ENCODE measurements at places on chromosomes 2 and 18.
A peak's percentile ranks its signal among the peaks of the same experiment; 100 is the strongest.

DNA sequence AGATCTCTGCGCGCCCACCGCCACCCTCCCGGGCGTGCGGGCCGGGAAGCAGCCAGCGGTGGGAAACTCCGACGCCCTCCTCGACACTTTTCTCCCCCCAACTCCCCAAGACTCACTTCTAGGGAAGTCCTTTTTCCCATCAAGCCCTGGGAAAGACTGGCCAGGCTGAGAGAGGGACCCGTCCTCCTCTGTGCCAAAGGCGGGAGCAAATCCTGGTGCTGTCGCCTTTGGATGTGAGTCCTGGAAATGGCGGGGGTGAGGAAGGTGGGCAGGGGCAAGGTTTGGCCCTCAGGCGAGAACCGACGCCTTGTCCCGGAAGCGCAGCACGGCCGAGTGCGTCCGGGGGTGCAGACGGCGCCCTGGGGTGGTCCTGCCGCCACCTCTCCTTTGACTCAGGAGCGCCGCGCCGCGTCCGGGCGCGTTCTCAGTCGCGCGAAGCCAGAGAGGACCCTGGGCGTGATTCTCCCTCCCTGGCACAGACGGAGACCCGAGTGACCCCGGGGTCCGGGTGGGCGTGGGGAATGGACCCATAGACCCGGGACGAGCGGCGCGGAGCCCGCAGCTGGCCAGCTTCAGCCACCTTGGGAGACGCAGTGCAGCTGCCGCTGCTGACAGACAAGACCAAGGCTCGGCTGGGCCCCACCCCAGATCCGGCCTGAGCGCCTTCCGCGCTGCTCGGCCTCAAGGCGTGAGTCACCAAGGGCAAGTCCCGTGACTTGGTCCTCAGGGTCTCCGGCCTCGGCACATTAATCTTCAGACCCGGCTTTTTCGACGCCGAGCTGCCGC lies 3.5 kb upstream of the LBX2 start:
- no peak for DNase-seq

DNA sequence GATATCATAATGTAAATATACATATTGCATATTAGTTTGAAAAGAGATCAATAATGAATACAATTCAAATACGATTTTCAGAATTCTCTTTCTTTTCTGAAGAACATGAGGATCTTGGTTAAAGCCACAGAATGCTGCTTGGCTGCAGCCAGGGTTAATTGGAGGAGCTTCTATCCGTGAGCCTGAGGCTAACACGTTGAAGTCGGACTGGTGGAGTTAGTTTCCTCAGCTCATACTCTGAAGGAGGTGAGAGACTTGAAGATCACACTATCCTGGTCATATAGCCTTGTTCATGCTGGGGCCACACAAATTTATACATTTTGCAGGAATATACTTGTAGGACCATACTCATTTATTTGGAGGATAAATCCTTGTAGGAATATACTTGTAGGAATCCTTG lies 335.8 kb downstream of the TRIB2 start:
- no peak for DNase-seq

DNA sequence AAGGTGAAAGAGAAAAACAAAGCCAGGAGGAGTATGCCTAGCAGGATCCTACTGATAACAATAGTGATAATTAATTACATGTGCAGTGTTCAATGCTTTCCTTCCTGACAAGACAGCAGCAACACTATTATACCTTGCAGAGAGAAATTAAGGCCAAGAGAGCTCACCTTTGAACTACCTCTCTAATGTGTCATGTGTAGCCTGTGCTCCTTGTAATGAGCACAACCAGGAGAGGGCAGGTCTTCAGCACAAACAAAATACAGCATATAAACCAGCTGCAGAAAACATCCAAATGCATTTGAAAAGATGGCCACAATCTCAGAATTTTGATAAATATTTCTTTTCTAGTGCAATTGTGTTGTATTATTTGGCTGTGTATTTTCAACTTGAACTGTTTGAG lies 1425.7 kb downstream of the DSC3 start:
- no peak for DNase-seq

GRCh38 chr2:64769392-64770044 lies 115.8 kb upstream of the SERTAD2 start:
- no peak for DNase-seq

- DNase-seq: no peak
Measured at GRCh38 chr2:233501198-233502076, 65.1 kb downstream of the USP40 start.

DNA sequence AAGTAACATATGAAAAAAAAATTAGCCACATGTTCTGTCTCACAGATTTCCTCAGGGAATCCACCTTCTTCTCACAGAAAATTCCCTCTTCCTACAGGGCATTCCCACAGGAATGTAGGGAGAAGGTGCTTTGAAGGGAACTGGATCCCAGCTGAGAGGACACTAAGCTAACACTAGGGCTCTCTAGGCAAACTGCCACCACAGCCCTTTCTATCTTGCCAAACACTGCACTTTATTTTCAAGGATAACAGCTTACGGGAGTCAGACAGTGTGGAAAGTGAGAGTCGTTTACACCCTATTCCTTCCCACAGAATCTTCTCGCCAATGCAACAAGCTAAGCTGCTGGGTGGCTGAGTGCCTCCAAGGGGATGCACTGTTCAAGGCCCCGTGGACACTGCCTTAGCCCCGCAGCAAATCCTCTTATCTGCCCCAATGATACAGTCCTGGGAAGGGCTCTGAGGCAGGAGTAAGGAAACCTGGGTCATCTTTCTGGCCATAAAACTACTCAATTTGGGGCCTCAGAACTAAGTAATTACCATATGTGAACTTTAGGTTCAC lies 76.9 kb downstream of the CCDC93 start:
- DNase-seq: no peak

GRCh38 chr18:72613534-72613930 lies 69.4 kb upstream of the CBLN2 start:
- no peak for DNase-seq

DNA sequence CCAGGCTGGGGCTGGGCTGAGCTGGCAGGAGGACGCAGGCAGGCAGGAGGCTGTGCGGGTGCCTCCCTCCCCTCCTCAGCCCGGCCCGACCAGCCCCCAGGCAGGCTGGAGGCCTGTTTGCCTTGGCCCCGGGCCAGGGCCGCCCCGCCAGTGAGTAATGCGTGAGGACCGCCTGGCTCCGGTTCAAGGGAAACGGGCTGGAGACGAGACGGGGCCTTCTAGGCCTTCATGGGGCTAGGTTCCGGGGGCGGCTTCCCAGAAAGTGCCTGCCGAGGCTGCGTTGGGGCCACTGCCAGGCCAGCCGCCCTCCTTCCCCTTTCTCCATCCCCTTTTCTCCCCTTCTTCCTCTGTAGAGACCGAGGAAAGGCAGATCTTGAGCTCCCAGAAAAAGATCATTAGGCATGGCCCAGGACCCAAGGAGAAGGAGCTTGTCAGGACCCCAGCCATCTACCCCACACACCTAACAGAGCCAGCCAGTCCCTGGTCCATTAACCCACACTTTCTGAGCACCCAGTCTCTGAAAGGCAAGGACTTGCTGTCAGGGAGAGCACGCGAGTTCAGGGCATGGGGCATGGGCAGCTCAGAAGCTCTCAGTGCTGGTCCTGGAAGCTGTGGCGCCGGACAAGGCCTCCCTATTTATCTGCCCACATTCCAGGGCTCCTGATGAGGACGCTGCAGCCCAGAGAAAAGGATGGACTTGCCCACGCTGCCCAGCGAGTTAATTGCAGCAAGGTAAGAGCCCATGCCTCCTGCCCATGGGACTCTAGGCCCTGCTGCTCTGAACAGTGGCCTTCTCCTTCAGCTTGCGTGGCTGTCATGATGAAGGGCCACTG lies 48.5 kb downstream of the SMAD7 start:
- no peak for DNase-seq

DNA sequence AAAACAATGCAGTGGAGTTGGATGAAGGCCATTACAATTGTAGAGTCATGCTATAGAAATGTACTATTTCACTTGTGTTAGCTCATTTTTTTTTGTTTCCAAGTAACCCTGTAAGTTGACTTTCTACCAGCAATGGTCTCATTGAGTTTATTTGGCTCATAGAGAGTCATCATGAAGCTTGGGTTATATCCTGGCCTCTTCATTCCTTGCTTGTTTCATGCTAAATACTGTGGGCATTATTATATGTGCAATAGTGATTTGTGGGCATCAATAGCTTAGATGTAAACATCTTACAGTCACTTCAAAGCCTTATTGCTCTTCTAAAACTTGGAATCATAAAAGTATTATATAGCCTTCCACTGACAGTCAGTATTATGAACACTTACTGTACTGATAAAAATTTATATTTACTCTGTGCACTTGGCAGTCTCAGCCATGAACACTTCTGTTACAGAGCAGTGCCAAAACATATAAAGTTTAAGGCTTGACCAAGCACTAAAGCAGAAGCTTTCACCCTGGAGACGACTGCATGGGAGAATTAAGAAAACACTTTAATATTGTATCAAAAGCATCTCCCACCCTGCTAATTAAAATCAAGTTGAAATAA lies 751.2 kb downstream of the SATB2 start:
- no peak for DNase-seq

DNA sequence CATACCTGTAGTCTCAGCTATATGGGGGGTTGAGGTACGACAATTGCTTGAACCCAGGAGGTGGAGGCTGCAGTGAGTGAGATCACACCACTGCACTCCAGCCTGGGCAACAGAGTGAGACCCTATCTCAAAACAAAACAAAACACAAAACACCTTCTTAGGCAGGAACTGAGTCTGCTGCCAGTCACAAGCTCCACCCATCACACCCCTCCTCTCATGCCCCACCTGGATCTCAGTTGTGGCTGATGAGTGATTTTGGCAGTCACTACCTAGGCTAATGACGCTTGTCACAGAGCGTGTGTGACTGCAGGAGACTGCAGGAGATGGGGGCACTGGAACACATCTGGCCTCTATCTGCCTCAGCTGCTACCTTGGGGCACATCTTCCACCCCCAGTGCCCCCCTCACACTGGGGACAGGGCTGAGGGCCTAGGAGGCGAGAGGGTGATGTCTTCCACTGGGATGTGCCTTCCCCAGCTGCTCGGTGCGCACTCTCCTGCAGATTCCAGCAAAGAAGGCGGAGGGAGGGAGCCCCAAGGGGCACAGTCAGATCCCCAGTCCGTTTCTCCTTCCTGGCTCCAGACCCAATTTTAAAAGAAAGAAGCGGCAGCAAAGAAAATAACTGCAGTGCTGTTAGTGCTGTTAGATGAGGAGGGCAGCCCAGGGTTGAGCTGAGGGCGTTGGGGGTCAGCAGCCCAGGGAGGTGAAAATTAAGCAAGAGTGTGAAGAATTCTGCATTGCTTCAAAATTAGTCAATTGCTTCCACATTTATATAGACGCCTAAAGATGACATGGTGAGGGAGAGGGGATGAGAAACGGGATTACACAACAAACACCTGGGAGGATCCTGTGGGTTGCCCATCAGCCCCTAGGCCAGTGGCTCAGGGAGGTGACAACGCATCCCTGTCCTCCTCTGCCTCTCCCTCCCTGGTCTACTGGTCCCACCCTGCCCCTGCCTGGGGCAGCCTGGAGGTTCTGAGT lies 143.6 kb upstream of the HAAO start:
- DNase-seq: no peak

DNA sequence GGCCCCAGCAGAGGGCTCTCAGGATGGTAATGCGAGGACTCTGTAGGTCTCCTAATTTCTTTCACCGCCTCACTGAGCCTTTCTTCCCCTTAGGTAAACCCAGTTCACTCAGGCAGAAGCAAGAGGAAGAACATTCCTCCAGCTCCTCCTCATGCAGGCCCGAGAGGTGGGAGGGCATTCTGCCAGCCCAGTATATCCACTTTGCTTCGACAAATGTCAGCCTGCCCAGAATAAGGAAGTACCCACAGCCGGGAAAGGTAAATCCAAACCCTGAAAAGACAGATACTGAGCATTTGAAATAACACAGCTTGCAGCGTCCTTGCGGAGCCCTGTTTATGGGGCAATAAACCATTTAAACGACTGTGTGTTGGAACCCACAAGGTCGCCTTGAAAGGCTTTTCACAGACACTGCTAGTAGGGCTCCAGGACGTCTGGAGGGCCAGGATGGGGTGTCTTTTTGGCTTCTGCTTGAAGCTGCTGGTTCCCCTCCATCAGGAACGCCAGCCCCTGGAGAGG lies 63.0 kb upstream of the STPG4 start:
- DNase-seq: no peak

- no peak for DNase-seq
Measured at GRCh38 chr2:43714164-43714563, 37.9 kb upstream of the C1GALT1C1L start.

GRCh38 chr2:29011418-29012060 lies 30.4 kb downstream of the TOGARAM2 start:
- peak; percentile 77 for DNase-seq

- no peak for DNase-seq
Measured at GRCh38 chr2:83470928-83471327, 988.2 kb downstream of the SUCLG1 start.

DNA sequence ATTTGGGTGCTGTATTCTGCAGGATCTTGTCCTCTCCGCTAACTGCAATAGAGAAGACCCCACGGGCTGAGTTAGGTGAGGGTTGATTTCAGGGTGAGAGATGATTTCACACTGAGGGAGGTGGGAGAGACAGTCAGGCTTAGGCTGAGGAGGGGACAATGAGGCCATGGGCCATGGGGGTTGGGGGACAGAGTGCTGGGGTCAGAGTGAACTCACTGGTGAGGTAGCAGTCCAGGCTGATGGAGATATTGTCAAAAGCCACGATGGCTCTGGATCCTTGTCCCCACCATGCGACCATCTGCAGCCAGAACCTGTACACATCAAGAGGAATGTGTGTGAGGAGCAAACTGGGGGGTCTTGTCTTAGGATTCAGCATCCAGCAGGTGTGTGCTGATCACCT lies 160.0 kb downstream of the CLIP4 start:
- no peak for DNase-seq

DNA sequence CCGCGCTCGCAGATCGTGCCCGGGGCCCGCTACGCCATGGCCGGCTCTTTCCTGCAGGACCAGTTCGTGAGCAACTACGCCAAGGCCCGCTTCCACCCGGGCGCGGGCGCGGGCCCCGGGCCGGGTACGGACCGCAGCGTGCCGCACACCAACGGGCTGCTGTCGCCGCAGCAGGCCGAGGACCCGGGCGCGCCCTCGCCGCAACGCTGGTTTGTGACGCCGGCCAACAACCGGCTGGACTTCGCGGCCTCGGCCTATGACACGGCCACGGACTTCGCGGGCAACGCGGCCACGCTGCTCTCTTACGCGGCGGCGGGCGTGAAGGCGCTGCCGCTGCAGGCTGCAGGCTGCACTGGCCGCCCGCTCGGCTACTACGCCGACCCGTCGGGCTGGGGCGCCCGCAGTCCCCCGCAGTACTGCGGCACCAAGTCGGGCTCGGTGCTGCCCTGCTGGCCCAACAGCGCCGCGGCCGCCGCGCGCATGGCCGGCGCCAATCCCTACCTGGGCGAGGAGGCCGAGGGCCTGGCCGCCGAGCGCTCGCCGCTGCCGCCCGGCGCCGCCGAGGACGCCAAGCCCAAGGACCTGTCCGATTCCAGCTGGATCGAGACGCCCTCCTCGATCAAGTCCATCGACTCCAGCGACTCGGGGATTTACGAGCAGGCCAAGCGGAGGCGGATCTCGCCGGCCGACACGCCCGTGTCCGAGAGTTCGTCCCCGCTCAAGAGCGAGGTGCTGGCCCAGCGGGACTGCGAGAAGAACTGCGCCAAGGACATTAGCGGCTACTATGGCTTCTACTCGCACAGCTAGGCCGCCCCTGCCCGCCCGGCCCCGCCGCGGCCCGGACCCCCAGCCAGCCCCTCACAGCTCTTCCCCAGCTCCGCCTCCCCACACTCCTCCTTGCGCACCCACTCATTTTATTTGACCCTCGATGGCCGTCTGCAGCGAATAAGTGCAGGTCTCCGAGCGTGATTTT lies 7.6 kb downstream of the TBR1 start:
- no peak for DNase-seq

Data from T-helper 9 cell (primary cell).